ENCODE measurements at places on chromosomes 5 and 9.

GRCh38 chr9:34098307-34098706 lies 28.2 kb downstream of the DCAF12 start:
- DNase-seq: no peak

DNA sequence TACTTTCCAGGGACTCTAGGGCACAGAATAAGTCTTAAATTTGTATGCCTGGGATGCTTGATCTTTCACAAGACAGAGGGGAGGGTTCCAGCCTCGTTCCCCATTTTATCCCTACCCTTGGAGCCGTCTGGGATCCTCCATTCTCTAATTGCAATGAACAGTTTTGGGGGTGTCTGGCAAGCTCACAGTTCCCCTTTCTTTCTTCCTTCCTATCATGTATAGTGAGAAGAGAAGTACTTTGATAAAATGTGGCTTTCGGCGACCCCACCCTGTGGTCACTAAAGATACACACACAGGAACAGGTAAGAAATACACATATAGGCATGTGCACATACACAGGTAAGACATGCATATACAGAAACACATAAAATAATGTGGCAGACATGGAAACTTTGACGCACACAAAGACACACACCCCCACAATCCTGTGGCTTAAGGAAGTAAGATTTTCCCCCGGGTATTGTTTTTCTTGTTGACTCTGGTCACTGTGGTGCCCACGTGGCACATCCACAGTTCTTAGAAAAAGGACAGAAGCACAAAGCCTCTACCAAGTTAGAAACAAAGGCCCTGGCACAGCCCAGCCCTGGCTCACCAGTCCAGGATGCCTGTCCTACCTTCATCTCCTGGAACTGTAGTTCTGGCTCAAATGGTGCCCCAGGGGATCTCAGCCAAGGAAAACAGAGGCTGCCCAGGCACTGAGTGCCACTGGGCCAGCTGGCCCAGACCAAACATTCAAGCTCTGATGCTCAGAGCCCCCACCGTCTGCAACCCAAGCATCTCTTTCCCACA lies 6.3 kb upstream of the SMU1 start:
- no peak for DNase-seq

DNA sequence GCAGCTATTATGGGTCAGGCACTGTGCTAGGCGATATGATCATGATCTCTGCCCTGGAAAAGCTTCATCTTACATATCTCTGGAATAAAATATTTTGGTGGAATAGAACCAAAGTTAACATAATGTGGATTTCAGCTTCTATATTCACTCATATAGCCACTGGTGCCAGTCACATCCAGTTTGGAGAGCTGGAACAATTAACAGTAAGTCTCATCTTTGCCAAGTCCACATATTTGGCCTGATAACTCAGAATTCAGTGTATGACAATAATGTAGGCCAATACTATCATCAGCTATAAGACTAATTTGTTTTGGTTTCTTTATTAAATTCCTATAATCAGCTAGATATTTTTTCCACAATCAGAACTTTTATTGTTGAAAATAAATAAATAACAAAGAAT lies 5.9 kb upstream of the FAM13B start:
- DNase-seq: no peak

DNA sequence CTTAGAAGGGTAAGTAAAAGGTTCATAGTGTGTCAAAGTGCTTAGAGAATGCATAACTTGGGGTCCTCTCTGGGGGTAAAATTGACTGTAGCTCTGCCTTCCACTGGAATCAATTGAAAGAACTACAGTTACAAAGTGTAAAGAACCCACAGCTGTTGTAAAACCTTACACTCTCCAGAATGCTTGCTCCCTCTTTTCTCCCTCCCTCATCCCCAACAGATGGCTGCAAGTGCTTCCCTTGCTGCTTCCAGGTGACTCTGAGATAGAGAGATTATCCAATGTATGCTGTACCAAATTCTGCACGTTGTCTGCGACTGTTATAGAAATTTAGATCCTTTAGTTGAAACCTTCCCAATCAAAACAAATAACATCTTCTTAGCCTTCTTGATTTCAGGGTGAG lies 126.0 kb downstream of the STK32A start:
- DNase-seq: no peak

DNA sequence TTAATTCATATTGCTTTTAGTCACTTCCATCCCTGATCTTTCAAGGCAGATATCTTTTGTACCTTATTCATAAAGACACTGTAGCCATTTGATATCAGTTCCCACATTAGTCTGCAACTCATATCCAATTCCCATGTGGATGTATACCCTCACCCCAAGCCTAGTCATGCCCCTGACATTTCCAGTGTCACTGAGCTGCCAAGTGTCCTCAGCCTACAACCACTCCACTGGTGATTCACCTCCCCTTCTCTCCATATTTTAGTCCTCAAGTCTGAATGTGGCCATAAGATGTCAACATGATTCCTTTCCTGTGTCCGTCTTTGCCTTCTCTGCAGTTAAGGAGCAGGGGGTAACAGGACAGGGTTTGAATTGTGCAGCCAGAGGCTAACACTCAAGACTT lies 346.9 kb downstream of the RAB3C start:
- DNase-seq: no peak
